NCI-H446 (cell line): ENCODE measurements at places on chromosomes 5 and 9.
A peak's percentile ranks its signal among the peaks of the same experiment; 100 is the strongest.

DNA sequence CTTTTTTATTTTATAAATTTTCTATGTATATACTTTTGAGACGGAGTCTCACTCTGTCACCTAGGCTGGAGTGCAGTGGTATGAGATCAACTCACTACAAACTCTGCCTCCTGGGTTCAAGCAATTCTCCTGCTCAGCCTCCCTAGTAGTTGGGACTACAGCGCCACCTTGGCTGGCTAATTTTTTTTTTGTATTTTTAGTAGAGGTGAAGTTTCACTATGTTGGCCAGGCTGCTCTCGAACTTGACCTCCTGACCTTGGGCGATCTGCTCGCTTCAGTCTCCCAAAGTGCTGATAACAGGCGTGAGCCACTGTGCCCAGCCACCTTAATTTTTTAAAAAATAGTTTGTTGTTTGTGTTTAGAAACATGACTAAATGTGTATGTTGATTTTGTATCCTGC, 76.6 kb downstream of the FBXO4 start:
- DNase-seq = no peak

DNA sequence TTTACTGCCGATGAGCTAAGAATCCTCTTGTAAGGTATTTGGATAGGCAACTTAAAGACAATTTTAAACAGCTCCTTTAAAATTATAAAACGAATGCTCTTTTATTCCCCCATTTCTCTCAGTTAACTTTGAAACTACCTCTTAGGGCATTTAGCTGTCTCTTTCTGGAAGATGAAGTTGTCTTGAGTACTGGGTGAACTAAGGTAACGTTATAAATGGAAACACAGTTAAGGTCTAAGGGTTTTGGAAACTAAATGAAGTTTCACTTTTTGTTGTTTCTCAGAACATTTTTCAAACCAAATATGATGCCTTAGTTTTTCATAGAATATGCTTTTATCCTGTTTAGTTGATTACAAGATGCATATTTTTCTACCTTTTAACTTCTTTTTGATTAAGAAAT, 6.8 kb downstream of the UBE2R2 start:
- DNase-seq = no peak

- DNase-seq = no peak
Measured at GRCh38 chr5:15703901-15704300, 203.9 kb downstream of the FBXL7 start.

- no peak for DNase-seq
Measured at GRCh38 chr9:6506571-6506970, 93.6 kb downstream of the UHRF2 start.

- DNase-seq = no peak
Measured at GRCh38 chr5:35383041-35383440, 152.8 kb upstream of the PRLR start.

DNA sequence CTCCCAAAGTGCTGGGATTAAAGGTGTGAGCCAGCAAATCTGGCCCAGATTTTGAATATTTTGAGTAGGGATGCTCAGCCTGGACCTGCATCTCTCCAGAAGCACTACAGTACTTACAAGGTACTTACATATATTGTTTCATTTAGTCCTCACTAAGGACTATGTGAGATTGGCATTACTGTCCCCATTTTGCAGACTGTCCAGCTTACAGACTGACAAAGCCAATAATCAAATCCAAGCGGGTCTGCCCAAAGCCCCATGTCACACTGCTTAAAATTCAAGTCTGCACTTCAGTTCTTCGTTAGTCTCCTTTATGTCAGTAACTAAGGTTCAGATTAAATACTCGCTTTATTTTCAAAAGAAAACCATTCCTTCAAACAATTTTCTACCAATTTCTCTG, 7.1 kb downstream of the MAPKAP1 start:
- no peak for DNase-seq

- DNase-seq = no peak
Measured at GRCh38 chr9:124001458-124001799, 10.1 kb upstream of the LHX2 start.

- DNase-seq = no peak
Measured at GRCh38 chr5:66931651-66932050, 264.9 kb downstream of the CD180 start.

GRCh38 chr5:174344335-174344734, 298.8 kb downstream of the NSG2 start:
- DNase-seq = no peak

GRCh38 chr5:132370181-132370970, 866 bp downstream of the SLC22A5 start:
- DNase-seq = no peak

DNA sequence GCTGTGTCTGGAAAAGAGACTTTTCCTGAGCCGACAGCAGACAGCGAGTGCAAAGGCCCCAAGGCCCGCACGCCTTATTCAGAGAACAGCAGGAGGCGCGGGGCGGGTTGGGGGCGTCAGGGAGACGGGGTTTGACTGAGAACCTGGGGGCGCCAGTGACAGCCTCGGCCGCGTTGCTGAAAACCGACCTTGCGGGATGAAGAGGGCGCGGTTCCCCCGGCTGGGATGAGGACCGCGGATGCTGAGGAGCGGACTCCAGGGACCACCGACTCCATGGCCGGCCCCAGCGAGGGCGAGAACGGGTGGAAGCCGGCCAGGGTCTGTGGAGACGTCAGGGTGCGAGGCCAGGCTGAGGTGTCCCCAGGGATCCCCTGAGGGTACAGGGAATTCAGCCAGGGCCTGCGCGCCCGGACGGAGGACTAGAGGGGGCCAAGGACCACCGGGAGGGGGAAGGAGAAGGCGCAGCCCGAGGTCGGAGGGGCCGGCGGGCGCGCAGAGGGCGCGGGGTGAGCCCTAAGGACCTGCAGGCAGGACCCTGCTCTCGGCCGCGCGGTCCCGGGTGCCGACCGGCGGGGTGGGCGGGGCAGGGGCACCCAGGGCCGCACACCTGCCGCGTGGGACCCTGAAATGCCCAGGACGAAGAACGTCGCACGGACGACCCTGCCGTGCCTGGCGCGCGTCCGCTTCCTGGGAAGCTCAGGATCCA, 837 bp upstream of the AHRR start:
- DNase-seq = no peak

GRCh38 chr9:84791643-84792042, 122.1 kb downstream of the NTRK2 start:
- no peak for DNase-seq

- no peak for DNase-seq
Measured at GRCh38 chr9:88387036-88387551, 1.1 kb upstream of the SPIN1 start.

GRCh38 chr9:34830068-34830467, 120.1 kb upstream of the CCL21 start:
- no peak for DNase-seq

GRCh38 chr9:115164511-115164974, 46.6 kb upstream of the TNC start:
- DNase-seq = peak; percentile 56
